ENCODE measurements at places on chromosomes 11 and 22.
A peak's percentile ranks its signal among the peaks of the same experiment; 100 is the strongest.

DNA sequence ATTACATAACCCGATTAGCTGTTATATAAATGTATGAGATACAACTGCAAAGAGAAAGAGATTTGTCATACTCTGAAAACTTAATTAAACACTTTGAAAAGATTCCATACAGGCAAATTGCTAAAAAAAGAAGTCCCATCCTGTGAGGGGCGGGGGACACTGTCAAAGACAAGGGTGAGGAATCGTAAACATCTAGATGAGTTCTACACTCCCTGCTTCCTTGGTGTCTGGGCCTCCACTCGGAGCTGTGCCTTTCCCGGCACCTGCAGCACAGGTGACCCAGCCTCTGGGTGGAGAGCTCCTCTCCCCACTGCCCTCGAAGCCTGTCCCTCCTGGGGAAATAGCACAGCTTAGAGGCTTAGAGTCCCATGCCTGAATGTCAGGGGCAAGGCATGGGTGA, 69.2 kb upstream of the CRYBB3 start:
- peaks cover 35% of the 10 kb centered on the region for H3K4me1 ChIP-seq
- no peaks in the 10 kb centered on the region for H3K27me3 ChIP-seq
- no peaks in the 10 kb centered on the region for H3K36me3 ChIP-seq
- H3K27ac ChIP-seq = no peak overlapping the region
- DNase-seq = no peak

DNA sequence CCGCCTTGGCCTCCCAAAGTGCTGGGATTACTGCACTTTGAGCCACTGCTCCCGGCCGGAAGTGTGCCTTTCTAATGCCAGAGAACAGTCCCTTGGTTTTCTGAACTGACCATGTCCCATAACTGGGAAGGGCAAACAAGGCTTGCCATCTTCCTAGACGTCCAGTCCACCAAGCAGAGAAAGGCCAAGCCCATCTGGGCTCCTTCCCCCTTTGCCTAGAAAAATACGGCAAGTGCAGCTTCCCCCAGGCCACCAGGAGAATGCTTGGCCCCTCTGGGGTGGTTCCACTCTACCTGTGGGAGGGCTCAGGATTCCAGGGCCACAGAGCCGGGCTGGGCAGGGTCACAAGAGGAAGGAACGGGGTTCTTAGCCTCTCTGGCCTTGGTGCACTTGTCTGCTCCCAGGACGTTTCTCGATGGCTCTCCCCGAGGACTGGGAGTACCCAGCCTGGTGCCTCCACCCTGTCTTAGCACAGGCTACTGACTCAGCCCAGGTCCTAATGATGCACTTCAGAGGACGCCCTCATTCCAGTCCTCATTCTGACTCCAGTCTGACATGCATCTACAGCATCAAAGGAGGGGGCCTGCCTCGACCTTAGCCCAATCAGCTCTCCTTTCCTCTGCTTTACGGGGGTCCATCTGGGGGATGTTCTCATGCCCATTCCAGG, 1.2 kb downstream of the USP2 start:
- H3K36me3 ChIP-seq = no peaks in the 10 kb centered on the region
- peak overlapping the region; percentile 66 for H3K27ac ChIP-seq
- peaks cover 31% of the 10 kb centered on the region for H3K4me1 ChIP-seq
- no peak for DNase-seq
- no peak overlapping the region for H3K4me3 ChIP-seq

GRCh38 chr11:120688163-120688562, 176.6 kb downstream of the GRIK4 start:
- no peaks in the 10 kb centered on the region for H3K4me1 ChIP-seq
- no peaks in the 10 kb centered on the region for H3K27me3 ChIP-seq
- H3K4me3 ChIP-seq = no peak overlapping the region
- no peak for DNase-seq

DNA sequence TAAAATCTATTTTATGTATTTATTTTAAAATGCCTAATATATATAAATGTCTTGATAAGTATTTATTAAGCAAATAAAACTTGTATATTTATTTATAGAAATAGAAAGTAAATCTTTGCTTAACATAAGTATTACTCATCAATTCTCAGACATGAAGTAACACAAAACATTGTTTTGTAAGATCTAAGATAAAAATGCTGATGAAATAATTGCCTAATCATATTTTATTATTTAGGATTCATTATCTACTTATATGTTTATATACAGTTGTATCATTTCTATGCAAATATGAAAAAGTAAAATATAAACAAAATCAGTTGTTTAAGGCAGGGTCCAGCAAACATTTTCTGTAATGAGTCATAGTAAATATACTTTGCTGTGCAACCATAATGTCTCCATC, 507.8 kb upstream of the CNTN5 start:
- no peak for DNase-seq
- H3K4me1 ChIP-seq = no peaks in the 10 kb centered on the region
- no peaks in the 10 kb centered on the region for H3K27me3 ChIP-seq
- H3K27ac ChIP-seq = no peak overlapping the region

- no peaks in the 10 kb centered on the region for H3K4me1 ChIP-seq
- peak overlapping the region; percentile 46 for H3K27ac ChIP-seq
- no peak for DNase-seq
- H3K4me3 ChIP-seq = peak overlapping the region; percentile 23
- H3K36me3 ChIP-seq = no peaks in the 10 kb centered on the region
Observed at GRCh38 chr22:40107851-40108378, 69.8 kb upstream of the TNRC6B start.

DNA sequence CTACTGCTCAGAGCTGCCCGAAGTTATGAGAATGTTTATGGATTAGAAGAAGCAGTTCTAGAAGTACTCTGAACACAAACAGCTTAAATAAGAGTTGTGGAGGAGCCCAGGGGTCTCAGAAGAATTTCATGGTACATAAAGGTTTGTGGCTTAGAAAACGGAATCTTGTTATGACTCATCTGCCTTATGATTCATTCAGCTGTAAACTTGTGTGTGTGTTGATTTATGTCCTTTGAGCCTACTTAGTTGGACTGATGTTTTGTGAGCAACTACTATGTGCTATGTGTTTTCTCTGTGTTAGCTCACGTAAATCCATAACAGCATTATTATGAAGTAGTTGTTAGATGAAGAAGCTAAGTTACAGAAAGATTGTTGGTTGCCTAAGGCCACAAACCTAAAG, 203.7 kb downstream of the PGR start:
- H3K27ac ChIP-seq = no peak overlapping the region
- DNase-seq = no peak
- no peaks in the 10 kb centered on the region for H3K36me3 ChIP-seq
- H3K27me3 ChIP-seq = no peaks in the 10 kb centered on the region
- no peak overlapping the region for H3K4me3 ChIP-seq

GRCh38 chr11:9089061-9089460, 2.3 kb downstream of the SCUBE2 start:
- H3K36me3 ChIP-seq = no peaks in the 10 kb centered on the region
- no peaks in the 10 kb centered on the region for H3K27me3 ChIP-seq
- H3K27ac ChIP-seq = no peak overlapping the region
- no peak for DNase-seq
- peaks cover 13% of the 10 kb centered on the region for H3K4me1 ChIP-seq

DNA sequence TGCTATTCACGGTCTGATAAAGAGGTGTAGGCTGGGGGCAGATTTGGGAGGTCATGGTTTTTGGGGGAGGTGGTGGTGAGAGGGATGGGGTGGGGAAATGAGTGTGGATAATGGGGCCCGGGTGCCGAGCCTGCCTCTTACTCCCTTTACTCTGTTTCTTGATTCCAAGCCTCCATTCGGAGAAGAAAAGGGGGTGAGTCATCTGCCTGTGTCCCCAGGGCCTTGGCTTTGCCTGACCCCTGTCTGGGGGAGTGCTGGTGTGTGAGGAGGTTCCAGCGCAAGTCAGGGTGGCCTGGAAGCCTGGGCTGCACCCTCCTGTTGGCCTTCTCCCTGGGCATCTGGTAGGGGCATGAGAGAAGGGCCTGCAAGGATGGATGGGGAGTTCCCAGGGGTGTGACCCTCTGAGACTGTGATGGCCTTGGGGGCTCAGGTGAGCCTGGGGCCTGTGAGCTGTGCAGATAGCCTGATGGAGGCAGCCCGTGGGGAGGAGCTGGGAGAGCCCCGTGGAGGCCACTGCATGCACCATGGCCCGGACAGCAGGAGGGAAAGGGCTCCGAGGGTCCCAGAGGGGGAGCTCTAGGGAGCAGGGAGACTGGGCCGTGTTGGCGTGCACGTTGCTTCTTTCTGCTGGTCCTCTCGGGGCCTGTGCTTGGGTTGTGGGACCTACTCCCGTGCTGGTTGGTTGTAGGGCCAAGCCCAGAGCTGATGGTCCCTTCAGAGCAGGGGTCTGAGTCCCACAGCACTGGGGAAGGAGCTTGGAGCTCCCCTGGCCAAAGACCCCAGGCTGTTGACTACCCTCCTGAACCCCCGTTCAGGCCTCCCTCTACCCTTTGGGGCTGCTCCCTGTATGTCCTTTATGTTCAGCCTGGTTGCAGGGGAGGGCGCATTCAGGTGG, 26.3 kb upstream of the ACR start:
- no peak overlapping the region for H3K4me3 ChIP-seq
- no peaks in the 10 kb centered on the region for H3K27me3 ChIP-seq
- no peaks in the 10 kb centered on the region for H3K4me1 ChIP-seq
- no peak overlapping the region for H3K27ac ChIP-seq

- H3K36me3 ChIP-seq = no peaks in the 10 kb centered on the region
- no peak overlapping the region for H3K27ac ChIP-seq
- H3K27me3 ChIP-seq = peaks cover 49% of the 10 kb centered on the region
- H3K4me3 ChIP-seq = no peak overlapping the region
Observed at GRCh38 chr22:49728570-49729271, 99.0 kb downstream of the BRD1 start.

- peaks cover 7% of the 10 kb centered on the region for H3K4me1 ChIP-seq
- peak overlapping the region; percentile 77 for H3K27ac ChIP-seq
- H3K4me3 ChIP-seq = no peak overlapping the region
- H3K27me3 ChIP-seq = no peaks in the 10 kb centered on the region
Observed at GRCh38 chr11:124748481-124749343, 3.3 kb downstream of the VSIG2 start.

- no peak for DNase-seq
- H3K27me3 ChIP-seq = peaks cover 6% of the 10 kb centered on the region
- H3K4me3 ChIP-seq = no peak overlapping the region
- no peak overlapping the region for H3K27ac ChIP-seq
Observed at GRCh38 chr11:64987998-64988854, 8.5 kb downstream of the BATF2 start.

DNA sequence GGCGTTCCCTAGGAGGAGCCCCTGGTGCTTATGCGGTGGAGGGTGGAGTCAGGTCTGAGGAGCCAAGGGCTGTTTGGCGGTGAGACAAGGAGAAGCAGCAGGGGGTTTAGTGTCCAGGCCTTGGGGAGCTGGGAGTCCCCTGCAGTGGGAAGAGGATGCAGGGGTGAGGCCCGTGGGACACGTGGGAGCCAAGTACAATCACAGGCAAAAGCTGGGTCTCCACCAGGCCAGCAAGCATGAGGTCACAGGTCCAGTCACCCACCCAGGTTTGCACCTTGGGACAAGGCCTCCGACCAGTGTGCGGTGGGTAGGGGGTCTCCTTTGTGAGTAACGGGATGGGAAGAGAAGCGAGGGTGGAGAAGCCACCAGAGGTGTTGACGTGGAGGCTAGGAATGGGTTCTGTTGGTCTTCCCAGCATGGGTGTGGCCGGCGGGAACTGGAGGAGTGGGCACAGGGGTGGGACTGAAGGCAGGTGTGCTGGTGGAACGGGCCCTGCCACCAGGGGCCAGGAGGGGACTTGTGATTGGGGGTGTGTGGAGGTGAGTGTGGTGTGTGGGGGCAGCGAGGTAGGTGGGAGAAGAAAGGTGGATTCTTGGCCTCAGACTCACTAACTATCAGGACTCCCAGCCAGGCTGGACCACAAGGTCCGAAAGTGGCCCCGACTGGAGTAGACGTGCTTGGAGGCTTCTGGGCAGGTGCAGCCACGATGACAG, 953.6 kb downstream of the TBC1D22A start:
- no peak for DNase-seq
- no peaks in the 10 kb centered on the region for H3K27me3 ChIP-seq
- H3K4me1 ChIP-seq = no peaks in the 10 kb centered on the region
- no peak overlapping the region for H3K27ac ChIP-seq
- no peaks in the 10 kb centered on the region for H3K36me3 ChIP-seq
- no peak overlapping the region for H3K4me3 ChIP-seq

DNA sequence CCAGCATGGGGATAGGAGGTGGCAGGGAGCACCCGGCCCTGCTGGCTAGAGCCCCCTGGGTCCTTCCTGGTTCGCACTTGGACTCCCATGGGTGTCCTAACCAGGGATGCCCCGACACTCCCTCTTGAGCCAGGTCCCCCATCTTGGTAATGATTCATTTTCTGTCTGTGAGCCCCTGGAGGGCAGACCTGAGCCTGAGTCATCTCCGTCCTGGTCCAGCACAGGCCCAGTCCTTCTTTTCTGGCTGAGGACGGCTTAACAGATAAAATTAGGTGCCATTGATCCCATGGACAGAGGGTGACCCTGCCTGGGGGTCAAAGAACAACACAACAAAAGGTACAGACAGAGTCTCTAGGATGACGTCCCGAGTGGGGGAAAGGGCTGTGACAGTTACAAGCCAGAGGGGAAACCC, 3.5 kb downstream of the RHOD start:
- no peaks in the 10 kb centered on the region for H3K27me3 ChIP-seq
- H3K36me3 ChIP-seq = no peaks in the 10 kb centered on the region
- H3K4me1 ChIP-seq = peaks cover 27% of the 10 kb centered on the region
- no peak for DNase-seq
- H3K4me3 ChIP-seq = no peak overlapping the region

GRCh38 chr11:91248199-91248807, 976.3 kb upstream of the FAT3 start:
- no peak overlapping the region for H3K27ac ChIP-seq
- H3K4me1 ChIP-seq = no peaks in the 10 kb centered on the region
- no peaks in the 10 kb centered on the region for H3K27me3 ChIP-seq
- DNase-seq = no peak
- H3K4me3 ChIP-seq = no peak overlapping the region

DNA sequence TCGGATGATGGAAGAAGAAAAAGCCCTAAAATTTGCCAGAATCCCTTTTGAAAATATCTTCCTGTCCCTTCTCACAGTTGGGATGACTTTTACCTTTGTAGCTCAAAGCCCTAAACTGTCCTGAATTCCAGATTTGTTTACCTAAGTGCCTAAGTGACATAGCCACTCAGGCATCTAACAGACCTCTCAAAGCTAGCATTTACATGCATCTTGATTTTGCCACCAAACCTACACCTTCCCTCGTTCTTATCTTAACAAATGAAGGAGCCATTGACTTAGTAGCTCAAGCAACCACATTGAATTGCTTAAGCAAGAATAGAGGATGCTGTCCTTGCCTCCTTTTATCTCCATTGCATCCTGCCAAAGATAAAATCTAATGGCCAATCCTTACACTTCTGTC, 198.4 kb upstream of the NTM start:
- no peak overlapping the region for H3K4me3 ChIP-seq
- H3K27ac ChIP-seq = no peak overlapping the region
- H3K27me3 ChIP-seq = no peaks in the 10 kb centered on the region
- no peaks in the 10 kb centered on the region for H3K4me1 ChIP-seq
- DNase-seq = no peak
- H3K36me3 ChIP-seq = no peaks in the 10 kb centered on the region

GRCh38 chr11:128837627-128838026, 29.5 kb downstream of the KCNJ1 start:
- DNase-seq = no peak
- no peaks in the 10 kb centered on the region for H3K27me3 ChIP-seq
- no peak overlapping the region for H3K4me3 ChIP-seq
- H3K4me1 ChIP-seq = no peaks in the 10 kb centered on the region
- no peak overlapping the region for H3K27ac ChIP-seq
